CD4-positive, alpha-beta T cell treated with Interleukin-12 subunit alpha and Interleukin-12 subunit beta, for 1 hour (primary cell): ENCODE measurements at places on chromosomes 16 and 17.

DNA sequence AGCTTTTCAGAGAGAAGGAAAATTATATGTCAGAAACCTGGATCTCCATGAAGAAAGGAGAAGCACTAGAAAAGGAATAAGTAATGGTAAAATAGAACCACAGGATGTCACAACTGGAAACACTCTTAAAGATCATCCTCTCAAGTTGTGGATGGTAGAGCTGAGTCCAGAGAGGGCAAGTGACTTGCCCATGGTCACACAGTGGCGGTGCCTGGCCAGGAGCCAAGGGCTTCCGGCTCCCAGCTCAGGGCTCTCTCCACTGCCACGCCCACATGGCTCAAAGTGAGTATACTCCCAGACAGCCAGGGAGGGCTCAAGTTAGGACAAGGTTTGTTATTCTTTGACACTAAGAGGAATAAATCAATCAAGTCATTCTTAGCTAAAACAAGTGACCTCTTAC is 159.8 kb downstream of the COPRS start:
- no peak for DNase-seq

GRCh38 chr17:32111141-32111771 is 31.0 kb upstream of the RHOT1 start:
- peak; percentile 50 for DNase-seq

GRCh38 chr17:81390873-81391255 is 4.4 kb upstream of the BAHCC1 start:
- DNase-seq = no peak

GRCh38 chr17:44122816-44123355 is 555 bp downstream of the HDAC5 start:
- no peak for DNase-seq

- DNase-seq = no peak
These were observed 86.1 kb downstream of the KCNJ12 start for GRCh38 chr17:21462237-21462636.

- DNase-seq = no peak
These were observed 176.4 kb upstream of the KCNJ16 start for GRCh38 chr17:69898601-69899000.

- no peak for DNase-seq
These were observed 248.1 kb downstream of the HS3ST3A1 start for GRCh38 chr17:13353590-13353989.

DNA sequence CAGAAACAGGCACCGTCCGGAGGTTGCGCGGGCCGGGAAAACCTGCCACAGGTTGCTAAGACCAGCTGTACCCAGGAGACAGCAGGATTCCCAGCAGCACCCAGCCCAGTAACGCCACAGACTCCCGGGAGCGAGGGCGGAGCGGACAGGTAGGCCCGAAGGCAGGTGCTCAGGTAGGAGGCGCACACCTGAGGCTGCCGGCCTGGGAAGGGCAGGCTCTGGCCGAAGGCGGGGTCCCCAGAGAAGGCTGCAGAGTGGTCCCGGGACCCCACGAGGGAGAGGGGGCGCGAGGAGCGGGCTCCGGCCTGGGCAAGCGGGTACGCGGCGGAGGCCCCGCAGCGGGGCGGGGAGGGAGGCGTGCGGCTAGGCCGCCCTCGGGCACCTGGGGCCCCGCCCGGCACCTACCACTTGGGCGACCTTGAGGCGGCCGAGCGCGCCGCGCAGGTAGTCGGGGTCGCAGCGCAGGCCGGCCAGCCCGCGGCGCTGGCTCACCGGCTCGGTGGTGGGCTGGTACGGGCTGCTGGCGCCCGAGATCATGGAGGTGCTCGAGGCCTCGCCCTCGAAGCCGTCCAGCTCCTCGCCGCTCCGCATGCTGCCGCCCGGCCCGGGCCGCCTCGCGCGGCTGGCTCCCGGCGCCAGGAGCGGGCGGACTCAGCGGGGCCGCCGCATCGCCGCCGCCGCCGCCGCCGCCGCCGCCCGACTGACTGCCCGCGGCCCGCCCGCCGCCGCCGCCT is 441 bp downstream of the CMTM4 start:
- no peak for DNase-seq

- DNase-seq = peak; percentile 23
These were observed 19.1 kb downstream of the TRARG1 start for GRCh38 chr17:1298606-1299005.

- peak; percentile 59 for DNase-seq
These were observed 14.7 kb upstream of the CTCF start for GRCh38 chr16:67547423-67548264.

DNA sequence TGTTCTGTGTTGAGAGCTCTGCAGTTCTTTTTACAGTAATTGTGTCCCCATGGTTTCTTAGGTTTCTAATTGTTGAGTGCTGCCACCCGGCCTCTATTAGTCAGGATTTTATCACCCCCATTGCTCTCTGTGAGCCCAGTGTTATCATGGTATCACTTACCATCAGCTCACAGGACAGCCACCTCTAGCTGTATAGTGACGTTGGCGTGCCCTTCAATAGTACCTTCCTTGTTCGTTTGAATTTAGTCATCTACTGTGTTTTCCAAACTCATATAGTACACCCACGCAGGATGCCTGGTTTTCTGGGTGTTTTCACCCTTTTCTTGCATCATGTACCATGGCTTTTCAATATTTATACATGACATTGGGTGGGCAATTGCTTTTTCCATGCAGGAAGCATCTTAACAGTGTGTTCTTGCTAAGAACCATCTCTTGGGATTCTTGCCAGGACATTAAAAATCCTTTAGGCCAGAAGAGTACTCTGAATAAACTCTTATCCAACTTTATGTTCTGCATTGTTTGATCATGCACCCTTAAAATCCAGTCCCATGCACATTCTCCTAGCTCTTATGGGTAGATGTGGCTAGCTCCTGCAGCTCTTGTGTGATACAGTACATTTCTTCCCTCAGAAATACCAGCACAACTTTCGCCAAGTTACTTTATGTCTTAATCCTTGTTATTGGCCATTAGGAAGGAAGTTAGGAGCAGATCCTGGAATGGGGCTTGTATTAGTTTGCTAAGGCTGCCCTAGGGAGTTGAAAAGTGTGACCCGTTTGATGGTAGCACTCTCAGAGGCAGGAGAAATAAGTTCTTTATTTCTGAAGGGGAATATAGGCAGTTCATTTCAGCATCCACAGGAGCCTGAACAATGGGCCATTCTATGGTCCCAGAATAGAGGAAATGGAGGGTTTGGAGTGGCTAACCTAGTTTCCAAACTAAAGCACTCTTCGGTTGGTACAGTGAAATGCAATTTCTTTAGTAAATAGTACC is 11.3 kb upstream of the ABCA10 start:
- no peak for DNase-seq

GRCh38 chr16:50982808-50983207 is 168.3 kb downstream of the SALL1 start:
- DNase-seq = no peak

- DNase-seq = no peak
These were observed 21.4 kb downstream of the ADORA2B start for GRCh38 chr17:15966183-15966878.

- DNase-seq = no peak
These were observed 16.6 kb upstream of the TERF2 start for GRCh38 chr16:69402439-69402838.

DNA sequence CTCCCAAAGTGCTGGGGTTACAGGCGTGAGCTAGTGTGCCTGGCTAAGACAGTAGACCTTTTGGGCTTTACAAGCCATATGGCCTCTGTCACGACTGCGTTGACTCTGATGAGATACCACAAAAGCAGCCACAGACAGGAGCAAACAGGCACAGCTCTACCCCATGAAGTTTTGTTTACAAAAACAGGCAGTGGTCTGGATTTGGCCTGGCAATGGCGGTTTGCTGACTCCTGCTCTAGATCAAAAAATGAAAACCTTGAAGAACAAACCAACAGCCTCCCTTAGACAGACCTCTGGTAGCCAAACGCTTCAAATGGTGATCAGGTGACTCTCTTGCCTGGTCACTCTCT is 20.7 kb downstream of the SLC43A2 start:
- DNase-seq = no peak

DNA sequence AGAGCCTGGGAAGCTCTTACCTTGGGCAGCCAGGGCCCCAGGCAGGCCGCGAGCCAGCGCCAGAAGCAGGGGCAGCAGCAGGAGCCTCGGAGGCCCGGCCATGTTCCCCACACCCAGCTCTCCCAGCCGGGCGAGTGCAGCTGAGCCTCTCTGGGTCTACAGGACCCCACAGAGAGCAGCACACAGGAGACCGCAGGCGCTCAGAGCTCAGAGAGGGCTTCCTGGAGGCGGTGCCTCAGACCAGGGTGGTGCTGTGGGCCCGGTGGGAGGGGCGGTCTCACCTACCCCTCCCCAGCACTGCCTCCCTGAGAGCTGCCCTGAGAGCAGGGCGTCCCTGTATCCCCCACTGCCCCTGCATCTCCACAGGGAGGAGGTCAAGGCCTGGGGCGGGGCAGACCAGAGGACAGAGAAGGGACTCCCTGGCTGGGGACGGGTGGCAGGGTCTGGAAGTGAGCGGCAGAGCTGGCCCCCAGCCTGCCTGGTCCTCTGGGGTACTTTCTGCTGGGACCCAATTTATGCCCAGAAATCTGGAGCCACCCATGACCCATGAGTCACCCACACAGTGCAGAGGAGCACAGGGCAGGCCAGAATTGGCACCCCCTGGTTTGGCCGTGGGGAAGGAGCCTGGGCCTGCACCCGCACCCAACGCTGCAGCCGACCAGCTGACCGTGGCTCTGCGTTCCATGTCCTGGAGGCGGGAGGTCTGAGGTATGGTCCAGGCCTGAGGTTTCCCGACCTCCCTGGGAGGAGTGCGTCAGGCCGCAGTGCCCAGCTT is at the start of gene CD7:
CD7 (minus strand) TSS at position 215 of the 775 bp plus-strand sequence; CDS start at position 102, 113 bp downstream.
- DNase-seq = peak; percentile 74

DNA sequence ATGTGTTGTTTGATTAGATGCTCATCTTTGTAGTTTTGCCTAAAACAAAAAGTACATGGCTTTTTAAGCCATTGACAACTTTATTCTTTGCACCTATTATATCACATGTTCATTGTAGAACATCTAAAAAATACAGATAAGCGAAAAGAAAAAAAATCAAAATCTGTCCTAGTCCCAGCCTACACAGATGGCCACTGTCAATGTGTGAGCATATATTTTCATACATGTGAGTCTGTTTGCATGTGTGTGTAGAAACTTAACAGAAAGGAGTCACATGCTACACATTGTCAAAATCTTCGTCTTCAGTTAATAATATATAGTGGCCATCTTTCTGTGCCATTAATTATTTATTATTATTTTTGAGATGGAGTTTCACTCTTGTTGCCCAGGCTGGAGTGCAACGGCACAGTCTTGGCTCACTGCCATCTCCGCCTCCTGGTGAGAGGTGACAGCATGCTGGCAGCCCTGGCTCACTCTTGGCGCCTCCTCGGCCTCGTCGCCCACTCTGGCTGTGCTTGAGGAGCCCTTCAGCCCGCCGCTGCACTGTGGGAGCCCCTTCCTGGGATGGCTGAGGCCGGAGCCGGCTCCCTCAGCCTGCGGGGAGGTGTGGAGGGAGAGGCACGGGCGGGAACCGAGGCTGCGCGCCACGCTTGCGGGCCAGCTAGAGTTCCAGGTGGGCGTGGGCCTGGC is 68.5 kb upstream of the AMZ2 start:
- no peak for DNase-seq

DNA sequence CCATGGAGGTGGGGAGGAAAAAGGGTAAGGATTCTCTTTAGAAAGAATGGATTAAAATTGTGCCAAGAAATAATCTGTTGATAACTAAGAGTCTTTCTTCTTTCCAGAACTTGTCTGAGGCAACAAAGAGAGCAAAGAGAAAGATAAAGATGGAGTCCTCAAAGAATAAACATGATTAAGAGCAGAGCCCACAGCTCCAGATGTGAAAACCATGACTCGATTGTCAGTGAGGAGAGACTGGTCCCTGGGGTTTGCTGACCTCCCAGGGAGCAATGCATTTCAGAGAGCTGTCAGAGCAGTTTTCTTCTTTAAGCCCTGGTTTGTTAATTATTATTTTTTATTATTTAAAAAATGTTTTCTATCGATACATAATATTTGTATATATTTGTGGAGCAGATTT is 74.6 kb downstream of the TMEM100 start:
- DNase-seq = no peak

DNA sequence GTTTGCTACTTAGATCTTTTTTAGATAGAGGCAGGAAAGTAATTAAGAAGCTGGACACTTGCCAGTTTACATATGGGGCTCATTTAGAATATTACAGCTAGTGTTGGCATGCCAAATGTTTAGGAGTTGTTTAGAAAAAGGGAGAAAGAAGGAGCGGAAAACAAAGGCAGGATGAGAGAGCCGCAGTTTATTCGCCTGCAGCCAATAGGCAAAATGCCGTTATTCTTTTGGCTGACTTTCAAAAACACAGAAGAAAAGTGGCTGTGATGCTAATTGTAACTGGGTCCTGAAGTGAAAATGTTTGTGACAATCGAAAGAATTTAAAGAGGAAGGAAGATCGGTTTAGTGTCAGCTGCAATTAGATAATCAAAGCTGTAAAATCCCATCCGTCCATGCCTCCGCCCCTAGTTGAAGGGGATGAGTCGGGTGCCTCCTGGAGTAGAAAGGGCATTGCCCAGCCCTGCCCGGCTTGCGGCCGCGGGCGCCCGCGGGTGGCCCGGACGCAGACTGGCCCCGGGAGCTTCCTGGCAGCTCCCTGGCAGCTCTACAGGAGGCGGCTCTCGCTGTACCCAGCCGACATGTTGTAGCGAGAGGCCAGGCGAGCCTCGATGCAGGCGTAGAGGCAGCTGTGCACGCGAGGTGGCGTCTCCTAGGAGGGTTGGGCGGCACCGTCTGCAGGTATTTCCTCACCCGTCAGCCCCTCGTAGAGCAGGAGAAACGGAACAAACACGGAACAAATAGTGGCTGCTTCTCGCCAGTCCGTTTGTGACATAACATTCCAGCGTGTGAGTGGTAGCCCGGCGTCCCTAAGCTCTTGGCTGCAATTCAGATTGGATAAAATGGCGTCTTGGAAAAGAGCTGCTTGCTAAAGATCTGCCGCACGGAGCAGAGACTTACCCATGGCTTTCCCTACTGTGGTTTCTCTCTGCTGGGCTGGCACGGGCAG is 82.2 kb downstream of the TNRC6C start:
- DNase-seq = peak; percentile 30

DNA sequence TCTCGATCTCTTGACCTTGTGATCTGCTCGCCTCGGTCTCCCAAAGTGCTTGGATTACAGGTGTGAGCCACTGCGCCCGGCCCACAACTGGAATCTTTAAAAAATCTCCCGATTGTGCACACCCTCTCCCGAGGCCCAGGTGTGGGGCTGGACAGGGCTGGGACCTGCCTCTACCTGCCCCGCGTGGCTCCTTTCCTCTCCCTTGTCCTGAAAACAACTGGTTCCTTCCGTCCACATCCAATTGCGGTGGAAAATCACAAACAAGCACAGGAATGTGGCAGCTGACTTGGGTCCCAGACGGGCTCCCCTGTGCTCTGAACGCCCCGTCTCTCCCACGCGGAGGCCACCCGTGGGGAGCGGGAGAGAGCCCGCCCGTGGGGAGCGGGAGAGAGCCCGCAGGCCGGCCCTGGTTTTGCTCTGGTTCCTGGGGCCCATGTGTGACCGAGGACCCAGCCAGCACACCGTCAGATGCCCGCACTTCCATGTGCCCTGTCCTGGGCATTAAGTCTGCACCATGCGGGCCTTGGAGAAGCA is 3.0 kb upstream of the TMEM204 start:
- DNase-seq = no peak
